ENCODE measurements at places on chromosomes 1 and 21. TPM values are rescaled to one million over a fixed set of nuclear protein-coding genes. Genes with fewer than 3 reads are reported as not detected.

CD1E gene
- 0.64 TPM for total RNA-seq

MIGA1 gene
- 30.3 TPM for total RNA-seq

ZMYND12 gene
- total RNA-seq, result 1.3 TPM

- DNase-seq, result no peak
Measured at GRCh38 chr1:204633665-204634064, 51.9 kb downstream of the LRRN2 start.

KLHDC9 gene
- 5.8 TPM for total RNA-seq

OLIG2 gene
- total RNA-seq, result not detected

NID1 gene
- total RNA-seq, result 154 TPM

DNA sequence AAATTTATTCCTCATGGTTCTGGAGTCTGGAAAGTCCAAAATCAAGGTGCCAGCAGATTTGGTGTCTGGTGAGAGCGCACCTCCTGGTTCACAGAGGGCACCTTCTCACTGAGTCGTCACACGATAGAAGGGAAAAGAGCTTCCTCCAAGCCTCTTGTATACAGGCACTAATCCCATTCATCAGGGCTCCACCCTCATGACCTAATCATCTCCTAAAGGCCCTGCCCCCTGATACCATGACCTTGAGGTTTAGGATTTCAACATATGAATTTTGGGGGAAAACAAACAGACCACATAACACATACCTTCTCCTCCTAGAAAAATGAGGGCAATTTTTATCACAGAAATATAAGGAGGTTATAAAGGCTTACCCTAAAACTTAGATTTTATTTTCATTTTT lies 88.0 kb upstream of the NFIA start:
- no peak for DNase-seq

CYP4B1 gene
- total RNA-seq, result 58.4 TPM

CLDN17 gene
- total RNA-seq, result not detected

VASH2 gene
- total RNA-seq, result 4.0 TPM

- no peak for DNase-seq
Measured at GRCh38 chr1:201989354-201990128, 7.1 kb downstream of the RNPEP start.

ZNF683 gene
- 0.48 TPM for total RNA-seq

WNT3A gene
- total RNA-seq, result 0.29 TPM

RHEX gene
- 20.6 TPM for total RNA-seq

GRCh38 chr1:229203991-229204632 lies 66.8 kb upstream of the RAB4A start:
- no peak for DNase-seq

PLEKHN1 gene
- total RNA-seq, result 2.8 TPM

- no peak for DNase-seq
Measured at GRCh38 chr1:117710710-117711109, 104.9 kb downstream of the TENT5C start.

DNA sequence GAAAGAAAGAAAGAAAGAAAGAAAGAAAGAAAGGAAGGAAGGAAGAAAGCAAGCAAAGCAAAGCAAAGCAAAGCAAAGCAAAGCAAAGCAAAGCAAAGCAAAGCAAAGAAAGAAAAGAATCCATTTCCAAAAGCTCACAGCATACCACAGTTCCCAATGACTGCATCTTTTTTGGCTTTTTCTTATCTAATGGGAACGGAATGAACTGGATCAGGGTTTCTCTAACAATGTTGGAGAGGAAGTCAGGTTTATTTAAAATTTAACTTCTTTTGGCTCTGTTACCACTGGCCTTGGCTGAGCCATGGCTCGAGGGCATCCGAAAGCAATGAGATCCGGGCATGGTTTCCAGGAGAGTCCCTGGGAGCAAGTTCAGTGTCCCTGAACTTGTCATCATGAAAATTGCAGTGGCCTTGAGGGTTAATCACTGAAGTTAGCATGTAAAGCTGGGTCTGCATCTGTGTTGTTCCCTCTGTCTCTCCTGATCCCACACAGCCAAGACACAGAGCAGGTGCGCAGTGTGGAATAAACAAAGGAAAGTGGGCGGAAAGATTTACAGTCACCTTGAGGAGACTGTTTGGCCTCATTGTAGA lies 34.6 kb upstream of the CTPS1 start:
- DNase-seq, result peak; percentile 70

UMODL1 gene
- total RNA-seq, result not detected

DNA sequence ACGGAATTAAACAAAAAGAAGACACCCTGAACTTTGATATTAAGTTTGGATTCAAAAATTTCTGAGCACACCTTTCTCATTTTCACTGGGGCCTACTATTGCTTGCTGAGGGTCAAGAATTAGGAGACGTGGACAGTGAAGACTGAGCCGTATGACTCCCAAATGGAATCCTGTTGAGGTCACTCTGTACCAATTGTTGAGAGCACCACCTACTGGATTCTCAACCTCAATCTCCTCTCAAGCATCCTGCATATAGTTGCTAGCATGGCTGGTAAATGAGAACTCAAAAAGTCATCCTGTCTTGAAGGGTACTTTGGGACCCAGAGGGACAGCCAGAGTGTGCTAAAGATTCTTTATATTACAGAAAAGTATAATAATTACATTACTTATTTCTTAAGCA lies 20.2 kb upstream of the MTR start:
- no peak for DNase-seq

GRCh38 chr1:58857680-58858673 lies 74.1 kb upstream of the JUN start:
- no peak for DNase-seq

GRCh38 chr1:236207569-236207968 lies 65.2 kb downstream of the GPR137B start:
- DNase-seq, result no peak

DNA sequence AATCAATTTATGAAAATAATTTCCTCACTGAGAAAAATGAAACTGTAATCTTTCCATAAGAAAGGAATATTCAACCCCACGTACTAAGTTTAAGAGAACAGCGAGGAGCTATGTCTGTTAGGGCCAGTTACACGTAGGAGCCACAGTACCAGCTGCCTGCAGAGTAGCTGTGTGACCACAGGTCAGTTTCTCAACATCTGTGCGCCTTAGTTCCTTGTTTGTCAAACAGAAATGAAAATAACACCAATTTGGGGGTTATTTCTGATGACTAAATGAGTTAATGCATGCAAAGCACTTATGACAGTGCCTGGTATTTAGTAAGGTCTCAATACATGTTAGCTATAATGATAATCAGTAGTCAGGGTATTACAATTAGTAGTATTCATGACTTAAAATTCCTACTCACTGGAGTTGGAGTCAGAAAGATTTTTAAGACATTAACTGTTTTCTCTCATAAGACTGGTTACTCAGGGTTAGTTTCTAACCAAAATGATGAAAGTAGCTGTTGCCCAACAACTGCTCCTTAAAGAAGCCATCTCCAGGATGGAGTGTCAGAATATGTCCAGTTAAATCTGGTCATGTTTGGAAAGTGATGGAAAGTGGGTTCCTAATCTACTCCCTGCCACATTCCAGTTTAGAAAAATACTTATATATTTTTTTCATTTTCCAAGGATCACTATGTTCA lies 85.8 kb upstream of the ZNF648 start:
- DNase-seq, result no peak
